ENCODE measurements at places on chromosomes 5 and 9.

DNA sequence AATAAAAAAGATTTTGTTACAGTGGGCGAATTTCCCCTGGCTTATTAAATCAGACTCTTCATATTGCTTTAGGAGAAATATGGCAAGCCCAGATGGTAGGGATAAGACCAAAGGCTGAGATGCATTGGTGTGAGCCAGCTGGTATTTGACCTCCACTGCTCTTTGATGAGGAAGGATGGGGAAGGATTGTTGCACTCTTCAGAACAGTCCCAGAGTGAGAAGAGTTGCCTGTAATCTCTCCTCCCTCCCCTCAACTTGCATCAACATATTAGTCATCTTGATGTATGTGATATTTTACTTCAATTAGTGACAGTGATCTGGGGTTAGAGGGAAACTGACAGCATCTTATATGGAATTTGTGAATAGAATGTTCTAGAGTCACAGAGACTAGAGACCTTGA, 136.6 kb downstream of the ADAMTS12 start:
- peak; percentile 21 for DNase-seq

- DNase-seq: no peak
Observed at GRCh38 chr5:7717691-7718090, 133.2 kb downstream of the CFAP90 start.

GRCh38 chr9:132994410-132995120, 16.1 kb downstream of the GFI1B start:
- no peak for DNase-seq

- DNase-seq: no peak
Observed at GRCh38 chr5:143314659-143315058, 88.8 kb downstream of the NR3C1 start.

DNA sequence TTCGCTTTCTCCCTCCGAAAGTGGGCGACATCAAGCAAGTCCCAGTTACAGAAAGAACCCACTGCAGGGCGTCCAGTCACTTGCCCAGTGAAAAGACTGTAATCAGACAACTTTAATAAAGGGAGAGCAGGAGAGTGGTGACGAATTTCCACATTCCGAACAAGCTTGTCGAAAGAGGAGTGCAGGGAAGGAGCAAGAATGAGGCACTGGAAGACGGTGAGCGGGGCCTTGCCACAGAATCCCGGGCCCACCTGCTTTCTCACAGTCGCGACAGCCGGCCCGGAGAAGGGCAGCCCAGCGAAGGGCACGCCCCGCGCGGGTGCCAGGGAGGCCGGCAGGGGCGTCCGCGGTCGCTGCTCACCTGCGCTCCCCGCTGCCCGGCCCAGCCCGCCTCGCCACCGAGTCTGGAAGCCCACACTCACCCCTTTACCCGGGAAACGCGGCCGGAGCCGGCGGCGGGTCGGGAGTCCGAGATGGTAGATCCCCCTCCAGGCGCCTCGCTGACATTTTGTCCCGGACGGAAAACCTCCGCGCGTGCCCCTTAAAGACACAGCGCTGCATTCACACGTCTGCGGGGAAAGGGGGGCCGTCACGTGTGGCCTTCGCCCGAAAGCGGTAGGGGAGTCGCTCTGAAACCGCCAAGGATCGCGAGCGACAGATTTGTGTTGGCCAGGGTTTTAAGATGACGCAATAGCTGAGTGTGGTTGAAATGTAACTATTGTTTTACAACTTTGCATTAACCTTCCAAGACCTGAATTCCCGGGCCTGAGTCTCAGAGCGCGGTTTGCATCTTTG, at the start of gene ZBED3:
Gene ZBED3 (minus strand): TSS at position 597 of the 795 bp plus-strand sequence. CDS start 9,407 bp downstream, outside the sequence.
- DNase-seq: peak; percentile 74

GRCh38 chr5:150653762-150654556, 7.1 kb upstream of the MYOZ3 start:
- DNase-seq: no peak

DNA sequence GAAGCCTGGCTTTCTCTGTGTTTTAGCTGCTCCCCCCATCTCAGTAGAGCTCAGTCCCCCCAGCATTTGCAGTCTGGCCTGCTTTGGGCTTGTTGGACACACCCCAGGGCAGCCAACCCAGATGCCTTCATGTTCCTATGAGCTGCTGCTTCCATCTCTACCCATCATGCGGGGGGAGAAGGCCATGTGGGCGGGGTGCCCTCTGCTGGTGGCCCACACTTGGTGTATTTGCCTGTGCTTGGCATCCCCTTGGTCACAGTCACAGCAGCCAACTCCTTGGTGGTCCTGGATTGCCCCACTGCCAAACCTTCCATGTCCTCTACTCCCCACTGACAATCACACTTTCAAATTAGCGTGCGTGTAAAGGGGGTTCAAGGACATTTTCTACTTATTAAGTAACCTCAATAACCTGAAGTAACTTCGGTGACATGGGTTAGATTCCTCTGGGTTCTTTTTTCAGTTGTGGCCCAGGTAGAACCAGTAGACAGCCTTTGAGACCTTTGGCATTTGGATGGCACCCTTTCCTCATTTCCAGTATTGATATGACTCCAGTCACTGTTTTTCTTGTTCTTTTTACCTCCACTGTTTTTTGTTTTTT, 42.8 kb downstream of the SNX30 start:
- peak; percentile 64 for DNase-seq

Measured in cardiac muscle cell (in vitro differentiated cells and primary cell).